H4 (cell line): ENCODE measurements at places on chromosomes 12 and 14. TPM values are rescaled to one million over a fixed set of nuclear protein-coding genes. Genes with fewer than 3 reads are reported as not detected.
A peak's percentile ranks its signal among the peaks of the same experiment; 100 is the strongest.

The TUNAR gene
- not detected in 2 replicates for total RNA-seq

The TMPRSS12 gene
- not detected in 2 replicates for total RNA-seq

The FAM90A1 gene
- not detected in 2 replicates for total RNA-seq

The MYRFL gene
- not detected in 2 replicates for total RNA-seq

The CLEC4A gene
- not detected in 2 replicates for total RNA-seq

The TMTC1 gene
- 9.3 and 14.0 TPM in 2 replicates for total RNA-seq

The POTEG gene
- total RNA-seq, result 0.41 and 0.75 TPM in 2 replicates

The FAM181A gene
- total RNA-seq, result not detected in 2 replicates

The CLEC1B gene
- total RNA-seq, result not detected in 2 replicates

The ORMDL2 gene
- 35.9 and 37.2 TPM in 2 replicates for total RNA-seq

The IRAK3 gene
- 0.02 TPM in 1 of 2 replicates, not detected in the other for total RNA-seq

The GALNT9 gene
- total RNA-seq, result 1.2 and 1.7 TPM in 2 replicates

The CNTN1 gene
- total RNA-seq, result 3.7 and 4.4 TPM in 2 replicates

The CIDEB gene
- total RNA-seq, result not detected in 2 replicates

The COX8C gene
- total RNA-seq, result not detected in 2 replicates

The STAB2 gene
- not detected in 2 replicates for total RNA-seq

DNA sequence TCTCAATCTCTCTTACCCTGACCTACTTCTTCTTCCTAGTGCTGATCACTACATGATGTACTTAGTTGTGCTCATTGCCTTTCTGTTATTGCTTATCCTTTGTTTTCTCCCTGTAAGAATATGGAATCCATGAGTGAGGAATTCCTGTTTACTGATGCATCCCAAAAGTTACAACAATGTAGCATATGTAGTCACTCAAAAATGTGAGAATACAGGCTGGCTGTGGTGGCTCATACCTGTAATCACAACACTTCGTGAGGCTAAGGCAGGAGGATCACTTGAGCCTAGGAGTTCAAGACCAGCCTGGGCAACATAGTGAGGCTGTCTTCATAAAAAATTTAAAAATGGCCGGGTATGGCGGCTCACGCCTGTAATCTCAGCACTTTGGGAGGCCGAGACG lies 8.0 kb upstream of the WDR20 start:
- DNase-seq, result no peak

GRCh38 chr12:1367331-1368291 lies 226.8 kb downstream of the FBXL14 start:
- DNase-seq, result no peak

DNA sequence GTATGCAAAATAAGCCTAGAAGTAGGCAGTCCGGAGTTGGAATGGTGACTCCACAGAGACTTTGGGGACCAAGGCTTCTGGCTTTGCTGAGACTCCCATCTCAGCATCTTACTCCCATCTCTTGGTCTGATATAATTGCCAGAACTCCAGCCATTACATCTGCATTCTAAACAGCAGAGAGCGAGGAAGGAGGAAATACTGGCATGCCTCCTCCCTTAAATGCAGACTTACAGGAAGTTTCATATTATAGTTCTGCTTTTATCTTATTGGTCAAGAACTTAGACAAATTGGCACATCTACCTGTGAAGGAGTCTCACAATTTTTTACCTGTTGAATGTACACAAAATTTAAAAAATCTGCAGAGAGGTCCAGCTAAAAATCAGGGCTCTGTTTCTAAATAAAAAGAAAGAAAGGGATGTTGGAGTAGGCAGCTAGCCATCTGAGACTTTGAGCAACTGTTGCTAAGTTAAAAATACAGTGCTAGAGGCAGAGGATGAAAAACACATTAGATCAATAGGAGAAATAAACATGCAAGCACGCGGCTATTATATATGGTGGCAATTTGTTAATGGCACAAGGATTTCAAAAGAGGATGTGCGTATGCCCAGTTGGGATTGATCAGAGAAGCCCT lies 209.9 kb upstream of the HMGA2 start:
- DNase-seq, result no peak

GRCh38 chr14:55281316-55281839 lies 10.2 kb downstream of the FBXO34 start:
- no peak for DNase-seq

DNA sequence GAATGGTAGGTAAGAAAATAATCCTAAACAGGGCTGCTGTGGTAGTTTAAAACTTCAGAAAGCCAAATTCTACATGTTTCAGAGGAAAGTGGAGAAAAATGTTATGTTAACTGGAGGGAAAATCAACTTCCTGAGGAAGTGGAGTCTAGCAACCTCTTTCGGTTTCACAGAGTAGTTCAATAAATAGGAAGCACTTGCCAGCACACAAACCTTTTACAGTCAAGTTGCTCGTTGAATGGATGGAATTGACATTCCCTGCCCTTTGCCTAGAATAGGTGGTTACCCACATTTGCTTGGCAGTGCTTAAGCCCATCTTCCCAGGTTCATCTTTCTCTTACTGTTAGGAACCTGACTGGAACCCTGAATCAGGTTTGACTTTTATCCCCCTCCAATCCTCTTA lies 15.9 kb downstream of the ANKRD13A start:
- no peak for DNase-seq

DNA sequence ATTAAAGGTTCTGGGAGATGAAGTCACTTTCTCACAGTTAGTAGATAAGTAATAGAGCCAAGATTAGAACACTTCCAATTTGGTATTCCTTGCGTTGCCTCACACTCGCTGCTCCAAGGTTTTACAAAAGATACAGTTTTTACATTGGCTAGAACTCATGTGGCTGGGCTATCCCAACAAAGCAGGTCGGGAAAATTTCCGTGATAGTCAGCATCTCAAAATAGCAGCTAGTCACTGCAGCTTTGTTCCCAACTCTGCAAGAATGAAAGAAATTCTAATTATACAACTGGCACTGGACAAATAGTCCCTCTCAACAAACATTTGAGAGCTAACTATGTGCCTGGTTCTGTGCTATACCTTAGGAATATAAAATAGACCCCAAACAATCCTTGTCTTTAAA lies 24.6 kb upstream of the PPP1R12A start:
- no peak for DNase-seq

- no peak for DNase-seq
Measured at GRCh38 chr12:121748218-121748570, 35.6 kb downstream of the TMEM120B start.

DNA sequence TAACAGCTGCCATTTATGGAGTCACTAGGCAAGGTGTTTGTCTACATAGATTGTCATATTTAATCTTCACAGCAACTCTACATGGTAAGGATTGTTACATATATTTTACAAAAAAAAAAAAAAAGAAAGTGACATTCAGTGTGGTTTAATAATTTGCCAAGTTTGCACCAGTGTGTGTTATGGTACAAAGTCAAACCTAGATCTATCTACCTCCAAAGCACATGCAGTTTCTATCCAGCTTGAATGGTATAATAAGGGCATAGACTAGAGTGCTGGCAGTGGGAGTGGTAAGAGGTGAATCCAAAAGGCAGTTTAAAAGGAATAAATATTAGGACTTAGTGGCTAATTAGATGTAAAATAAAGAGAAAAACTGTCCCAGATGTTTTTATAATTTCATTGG lies 66.2 kb upstream of the PCNX4 start:
- DNase-seq, result no peak

- DNase-seq, result no peak
Measured at GRCh38 chr12:54616933-54617680, 17.6 kb downstream of the LACRT start.

DNA sequence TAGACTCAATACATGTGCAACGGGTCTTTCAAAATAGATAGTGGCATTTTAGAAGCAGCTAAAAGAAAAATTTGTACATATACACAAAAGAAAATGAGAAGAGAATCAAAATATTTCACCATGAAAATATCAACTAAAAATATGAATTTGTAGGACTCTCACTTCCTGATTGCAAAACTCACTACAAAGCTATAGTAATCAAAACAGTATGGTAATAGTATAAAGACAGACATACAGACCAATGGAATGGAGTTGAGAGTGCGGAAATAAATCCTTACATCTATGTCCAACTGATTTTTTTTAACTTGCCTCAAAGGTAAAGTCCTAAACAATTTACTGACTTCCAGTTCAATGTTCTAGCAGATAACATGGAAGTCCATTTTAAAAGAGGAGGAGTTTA lies 13.1 kb downstream of the C2CD5 start:
- DNase-seq, result no peak

DNA sequence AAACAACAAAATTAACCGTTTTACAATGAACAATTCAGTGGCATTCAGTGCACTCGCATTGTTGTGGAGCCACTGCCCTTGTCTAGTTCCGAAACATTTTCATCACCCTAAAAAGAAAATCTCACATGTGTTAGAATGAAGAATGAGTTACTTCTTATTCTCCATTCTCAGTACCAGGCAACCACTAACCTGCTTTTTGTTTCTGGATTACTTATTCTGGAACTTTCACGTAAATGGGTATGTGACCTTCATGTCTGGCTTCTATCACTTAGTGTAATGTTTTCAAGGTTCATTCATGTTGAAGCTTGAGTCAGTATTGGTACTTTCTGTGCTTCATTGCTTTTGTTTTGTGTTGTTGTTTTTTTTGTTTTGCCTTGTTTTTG lies 15.6 kb downstream of the RCOR1 start:
- no peak for DNase-seq

DNA sequence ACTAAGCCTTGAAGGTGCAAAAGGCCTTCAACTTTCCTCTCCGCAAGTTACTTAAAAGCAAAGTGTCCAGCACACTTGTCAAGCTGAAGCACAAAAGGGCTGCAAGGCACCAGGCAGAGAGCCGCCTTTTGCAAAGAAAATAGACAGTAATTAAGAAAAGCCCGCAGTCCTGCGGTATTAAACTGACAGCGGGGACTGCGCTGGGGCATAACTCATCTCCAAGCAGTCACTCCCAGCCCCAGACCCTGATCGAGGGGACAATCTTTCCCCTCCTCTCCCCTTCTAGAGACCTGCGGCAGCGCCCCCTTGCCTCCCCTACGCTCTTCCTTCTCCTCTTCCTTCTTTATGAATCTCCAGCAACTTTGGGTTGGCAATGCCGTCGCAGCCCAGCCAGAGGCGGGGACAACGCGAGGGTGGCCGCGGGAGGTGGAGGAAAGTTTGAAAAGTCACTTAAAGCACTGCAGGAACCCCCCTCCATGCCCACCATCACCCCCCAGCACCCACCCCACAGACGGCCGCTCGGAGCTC lies 200.9 kb upstream of the CAND1 start:
- DNase-seq, result no peak

DNA sequence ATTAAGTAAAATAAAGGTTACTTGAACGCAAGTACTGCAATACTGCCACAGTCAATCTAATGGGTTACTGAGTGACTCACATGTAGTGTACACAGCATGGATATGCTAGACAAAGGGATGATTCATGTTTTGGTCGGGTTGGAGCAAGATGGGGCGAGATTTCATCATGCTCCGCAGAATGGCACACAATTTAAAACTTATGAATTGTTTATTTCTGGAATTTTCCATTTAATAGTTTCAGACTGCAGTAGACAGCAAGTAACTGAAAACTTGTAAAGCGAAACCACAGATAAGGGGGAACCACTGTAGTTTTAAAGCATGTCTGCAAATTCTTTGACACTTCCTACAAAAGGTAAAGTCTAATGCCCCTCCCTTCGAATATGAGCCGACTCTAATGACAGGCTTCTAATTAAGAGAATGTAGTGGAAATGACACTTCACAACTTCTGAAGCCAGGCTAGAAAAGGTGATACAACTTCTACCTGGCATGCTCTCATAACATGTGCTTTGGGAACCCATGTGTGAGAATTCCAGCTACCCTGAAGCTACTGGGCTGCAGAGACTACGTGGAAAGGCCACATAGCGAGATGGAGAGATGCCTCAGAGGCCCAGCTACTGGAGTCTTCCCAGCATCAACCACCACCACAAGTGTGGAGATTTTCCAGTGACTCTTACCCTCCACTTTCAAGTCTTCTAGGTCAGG lies 13.9 kb upstream of the TCP11L2 start:
- peak; percentile 93 for DNase-seq

DNA sequence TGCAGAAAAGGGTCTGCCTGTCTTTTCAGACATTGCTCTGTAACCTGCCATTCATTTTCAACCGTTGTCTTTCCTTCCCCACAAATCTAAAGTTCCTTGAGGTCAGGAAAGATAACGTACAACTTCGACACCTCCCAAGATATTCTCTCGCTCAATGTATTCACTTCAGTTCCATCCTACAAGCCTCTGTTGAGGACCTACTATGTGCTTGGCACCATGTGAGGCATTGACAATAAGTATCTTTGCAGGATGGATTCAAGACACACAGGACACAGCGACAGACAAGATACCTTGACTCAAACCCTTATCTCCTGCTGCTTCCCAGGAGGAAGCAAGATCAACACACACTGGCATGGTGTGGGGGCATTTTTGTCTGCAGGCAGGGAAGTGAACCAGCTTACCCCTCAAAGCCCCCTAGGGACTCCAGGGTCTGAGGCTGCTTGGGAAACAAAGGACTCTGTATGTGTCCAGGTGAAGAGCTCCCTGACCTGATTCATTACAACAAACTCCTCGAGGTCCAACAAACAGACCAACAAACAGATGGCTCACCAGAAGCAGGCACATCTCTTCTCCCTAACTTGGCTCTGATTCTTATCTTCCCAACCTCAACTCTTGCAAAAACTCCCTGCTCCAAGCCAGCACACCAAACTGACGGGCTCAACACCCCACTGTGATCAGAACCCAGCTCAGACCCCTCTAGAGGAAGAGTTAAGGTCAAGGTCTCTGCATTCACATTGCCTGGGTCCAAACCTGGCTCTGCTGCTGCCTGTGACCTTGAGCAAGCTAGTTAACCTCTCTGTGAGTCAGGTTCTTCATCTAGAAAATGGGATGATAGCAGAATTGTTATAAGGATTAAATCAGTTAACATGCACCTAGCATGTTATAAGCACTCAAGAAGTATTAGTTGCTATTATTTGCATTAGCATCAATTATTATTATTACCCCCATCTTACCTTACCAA lies 6.3 kb downstream of the NUAK1 start:
- DNase-seq, result no peak

DNA sequence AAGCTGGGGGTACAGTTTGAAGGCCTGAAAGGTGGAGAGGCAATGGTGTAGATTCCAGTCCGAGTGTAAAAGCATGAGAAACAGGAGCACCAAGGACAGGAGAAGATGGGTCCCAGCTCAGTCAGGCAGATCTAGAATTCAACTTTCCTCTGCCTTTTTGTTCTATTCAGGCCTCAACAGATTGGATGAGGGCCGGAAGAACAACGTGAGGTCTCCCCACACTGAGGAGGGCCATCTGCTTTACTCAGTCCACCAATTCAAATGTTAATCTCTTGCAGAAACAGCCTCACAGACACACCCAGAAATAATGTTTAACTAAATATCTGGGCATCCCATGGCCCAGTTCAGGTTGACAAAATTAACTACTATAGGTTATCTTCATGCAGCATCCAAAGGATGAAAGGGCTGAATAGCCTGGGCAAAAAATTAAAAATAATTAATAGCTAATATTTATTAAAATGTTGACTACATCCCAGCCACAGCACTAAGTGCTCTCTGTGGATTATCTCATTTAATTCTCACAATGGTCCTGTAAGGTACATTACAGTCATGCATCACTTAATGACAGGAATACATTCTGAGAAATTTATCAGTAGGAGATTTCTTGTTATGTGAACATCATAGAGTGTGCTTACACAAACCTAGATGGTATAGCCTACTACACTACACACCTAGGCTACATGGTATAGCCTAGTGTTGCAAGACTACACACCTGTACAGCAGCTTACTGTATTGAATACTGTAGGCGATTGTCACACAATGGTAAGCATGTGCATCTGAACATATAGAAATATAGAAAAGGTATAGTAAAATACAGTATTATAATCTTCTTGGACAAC lies 22.5 kb downstream of the BTG1 start:
- no peak for DNase-seq

GRCh38 chr12:4174417-4174816 lies 99.1 kb upstream of the CCND2 start:
- DNase-seq, result no peak

GRCh38 chr14:71048393-71048792 lies 141.1 kb downstream of the PCNX1 start:
- DNase-seq, result no peak

- no peak for DNase-seq
Measured at GRCh38 chr12:113445544-113446171, 23.5 kb downstream of the SDSL start.
